ENCODE measurements at places on chromosomes 2 and 18. TPM values are rescaled to one million over a fixed set of nuclear protein-coding genes. Genes with fewer than 3 reads are reported as not detected.

MSTN gene
- not detected for total RNA-seq

DSG1 gene
- not detected for total RNA-seq

ANKRD53 gene
- total RNA-seq = not detected

OTOS gene
- not detected for total RNA-seq

NEMP2 gene
- total RNA-seq = 15.2 TPM

COL3A1 gene
- 0.43 TPM for total RNA-seq

IL1RL2 gene
- not detected for total RNA-seq
